ENCODE measurements at places on chromosomes 1 and 21. TPM values are rescaled to one million over a fixed set of nuclear protein-coding genes. Genes with fewer than 3 reads are reported as not detected.

The RUNX1 gene
- 37.4 TPM for total RNA-seq

The RCSD1 gene
- total RNA-seq = 0.64 TPM

GRCh38 chr1:88188038-88188437, 496.0 kb upstream of the PKN2 start:
- no peak for DNase-seq

- peak; percentile 13 for DNase-seq
Measured at GRCh38 chr1:90834886-90835660, 118.0 kb upstream of the BARHL2 start.

DNA sequence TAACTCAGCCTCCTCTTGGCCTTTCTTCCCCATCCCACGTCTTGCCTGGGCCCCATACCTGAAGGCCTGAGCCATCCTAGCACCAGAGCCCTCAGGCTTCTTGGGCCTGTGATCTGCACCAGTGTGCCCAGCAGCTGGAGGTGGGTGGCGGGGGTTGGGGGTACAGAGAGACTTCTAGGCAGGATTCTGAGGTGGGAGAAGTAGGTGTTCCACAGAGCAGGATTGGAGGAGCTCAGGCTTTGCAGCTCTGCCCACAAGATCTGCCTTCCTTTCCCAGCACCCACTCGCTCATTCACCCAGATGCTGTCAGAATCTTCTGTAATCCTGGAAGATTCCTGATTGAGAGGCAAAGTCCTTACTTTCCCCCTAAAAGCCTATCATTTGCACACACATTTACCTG, 10.0 kb upstream of the GJB5 start:
- DNase-seq = no peak

GRCh38 chr1:38613996-38614395, 245.6 kb downstream of the RRAGC start:
- DNase-seq = no peak

DNA sequence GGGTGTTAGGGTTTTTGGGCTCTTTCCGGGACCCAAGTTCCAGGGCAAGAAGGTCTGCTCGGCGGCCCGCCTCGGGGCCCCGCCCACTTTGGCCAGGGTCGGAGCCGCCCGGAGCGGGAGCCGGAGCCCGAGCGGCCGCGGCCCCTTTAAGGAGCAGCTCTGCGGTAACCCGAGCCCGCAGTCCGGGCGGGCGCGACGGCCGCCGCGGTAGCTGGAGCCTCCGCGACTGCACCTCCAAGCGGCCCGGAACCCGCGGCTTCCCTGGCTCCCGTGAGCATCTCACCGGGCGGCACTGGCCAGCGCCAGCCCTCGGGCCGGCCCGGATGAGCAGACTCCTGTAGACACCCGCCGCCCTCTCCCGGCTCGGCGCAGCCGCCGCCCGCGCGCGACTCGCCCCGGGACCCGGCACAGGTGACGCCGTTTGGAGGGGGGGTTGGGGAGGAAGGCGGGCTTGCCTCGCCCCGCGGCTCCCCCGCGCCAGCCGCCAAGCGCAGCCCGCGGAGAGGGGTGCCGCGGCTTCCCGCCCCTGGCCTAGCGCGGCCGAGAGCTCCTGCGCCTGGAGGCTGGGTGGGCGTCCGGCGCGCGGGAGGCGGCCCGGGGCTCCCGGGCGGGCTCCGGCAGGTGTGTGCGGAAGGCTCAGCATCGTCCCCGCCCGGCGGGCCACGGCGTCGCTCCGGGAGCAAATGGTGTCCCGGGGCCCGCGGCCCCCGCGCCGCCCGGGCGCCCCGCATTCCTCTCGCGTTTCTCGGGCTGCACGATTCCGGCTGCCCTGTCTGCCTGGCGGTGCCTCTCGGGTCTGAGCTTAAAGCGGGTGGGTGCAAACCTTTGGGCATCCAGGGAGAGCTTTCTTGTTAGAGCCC, at the start of gene TLCD4:
Gene TLCD4, plus strand, starts transcription at position 149 of the 860 bp plus-strand sequence. CDS start 26,547 bp downstream, outside the sequence.
- peak; percentile 16 for DNase-seq

DNA sequence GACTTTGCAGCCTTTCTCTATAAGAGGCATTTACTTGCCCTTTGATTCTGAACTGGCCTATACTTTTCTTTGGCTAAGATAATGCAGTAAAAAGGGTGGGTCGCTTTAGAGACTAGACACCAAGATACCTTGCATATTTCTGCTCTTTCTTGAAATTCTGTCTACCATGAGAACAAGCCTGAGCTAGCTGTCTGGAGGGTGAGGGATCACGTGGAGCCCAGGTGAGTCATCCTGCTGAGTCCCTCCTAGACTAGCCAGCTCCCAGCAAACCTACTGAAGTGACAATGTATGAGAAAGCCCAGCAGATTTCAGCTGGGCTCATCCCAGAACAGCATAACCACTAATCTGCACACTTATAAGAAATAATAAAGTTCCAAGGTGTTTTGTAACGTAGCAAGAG, 408.0 kb upstream of the KAZN start:
- no peak for DNase-seq

GRCh38 chr1:41498391-41498790, 13.9 kb upstream of the EDN2 start:
- DNase-seq = no peak

DNA sequence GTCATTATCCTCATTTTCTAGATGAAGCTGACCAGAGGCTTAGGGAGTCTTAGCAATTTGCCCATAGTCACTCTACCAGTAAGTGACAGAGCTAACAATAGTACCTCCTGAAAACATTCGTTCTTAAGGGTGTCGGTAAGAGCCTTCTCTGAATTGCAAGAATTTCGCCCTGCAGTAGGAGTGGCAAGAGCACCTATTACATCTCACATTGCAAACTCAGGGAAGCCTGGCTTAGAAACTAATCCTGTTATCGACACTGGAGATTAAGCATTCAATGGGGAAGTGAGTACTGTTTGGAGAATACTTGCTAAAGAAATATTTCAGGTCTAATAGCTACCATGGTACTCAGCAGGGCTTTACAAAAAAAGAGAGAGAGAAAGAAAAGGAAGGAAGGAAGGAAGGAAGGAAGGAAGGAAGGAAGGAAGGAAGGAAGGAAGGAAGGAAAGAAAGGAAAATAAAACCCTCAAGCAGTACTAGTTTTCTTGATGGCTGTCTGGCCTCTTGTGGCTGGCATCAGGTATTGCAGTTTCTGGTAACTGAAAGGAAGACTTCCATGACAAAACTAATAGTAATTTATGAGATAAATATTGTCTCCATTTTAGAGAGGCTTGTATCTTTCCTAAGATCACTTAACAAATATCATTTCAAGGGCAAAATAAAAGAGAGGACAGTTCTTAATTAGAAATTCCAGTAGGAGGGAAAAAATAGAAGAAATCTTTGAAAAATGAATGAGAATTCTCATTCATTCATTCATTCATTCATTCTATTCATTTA, 10.4 kb downstream of the C1orf226 start:
- DNase-seq = peak; percentile 64

The SCCPDH gene
- total RNA-seq = 47.4 TPM

GRCh38 chr21:17795146-17796036, 23.8 kb downstream of the C21orf91 start:
- no peak for DNase-seq

GRCh38 chr21:36555199-36555800, 75.4 kb upstream of the CLDN14 start:
- DNase-seq = no peak
